ENCODE measurements at places on chromosomes 12 and 14.

- DNase-seq = no peak
These were observed 159.9 kb upstream of the NOS1 start for GRCh38 chr12:117521346-117521745.

GRCh38 chr14:90191585-90191984, 64.8 kb upstream of the PSMC1 start:
- DNase-seq = no peak

DNA sequence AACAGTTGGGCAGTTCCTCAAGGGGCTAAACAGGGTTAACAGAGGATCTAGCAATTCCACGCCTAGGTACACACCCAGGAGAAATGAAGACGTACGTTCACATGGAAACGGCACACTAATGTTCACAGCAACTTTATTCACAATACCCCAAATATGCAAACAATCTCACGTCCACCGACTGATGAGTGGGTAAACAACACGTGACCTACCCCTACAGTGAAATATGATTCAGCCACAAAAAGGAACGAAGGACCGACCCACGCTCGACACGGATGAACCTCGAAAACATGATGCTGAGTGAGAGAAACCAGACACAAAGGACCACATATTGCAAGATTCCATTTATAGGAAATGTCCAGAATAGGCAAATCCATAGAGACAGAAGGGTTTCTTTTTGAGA, 112.7 kb downstream of the NCOR2 start:
- DNase-seq = no peak

DNA sequence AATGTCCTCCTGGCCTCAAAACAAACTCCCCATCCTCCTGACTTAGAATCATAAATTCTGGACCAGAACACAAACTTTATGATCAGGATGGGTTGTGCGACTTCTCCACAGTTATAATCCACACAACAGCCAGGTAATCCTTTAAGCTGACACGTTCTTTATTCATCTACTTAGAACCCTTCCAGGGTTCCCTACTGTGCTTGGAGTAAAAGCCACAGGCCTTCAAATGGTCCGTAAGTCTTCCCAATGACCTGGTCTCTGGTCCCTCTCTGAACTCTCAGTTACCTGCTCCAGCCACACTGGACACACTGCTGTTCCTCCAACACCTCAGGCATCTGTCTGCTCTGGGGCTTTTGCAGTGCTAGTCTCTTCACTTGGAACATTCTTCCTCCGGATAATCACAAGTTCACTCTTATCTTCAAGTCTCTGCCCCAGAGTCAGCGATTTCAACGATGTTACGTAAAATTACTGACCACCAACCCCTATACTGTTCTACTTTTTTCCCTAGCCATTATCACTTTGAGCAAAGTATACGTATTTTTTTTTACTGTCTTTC, 1.7 kb upstream of the RNASE7 start:
- no peak for DNase-seq

DNA sequence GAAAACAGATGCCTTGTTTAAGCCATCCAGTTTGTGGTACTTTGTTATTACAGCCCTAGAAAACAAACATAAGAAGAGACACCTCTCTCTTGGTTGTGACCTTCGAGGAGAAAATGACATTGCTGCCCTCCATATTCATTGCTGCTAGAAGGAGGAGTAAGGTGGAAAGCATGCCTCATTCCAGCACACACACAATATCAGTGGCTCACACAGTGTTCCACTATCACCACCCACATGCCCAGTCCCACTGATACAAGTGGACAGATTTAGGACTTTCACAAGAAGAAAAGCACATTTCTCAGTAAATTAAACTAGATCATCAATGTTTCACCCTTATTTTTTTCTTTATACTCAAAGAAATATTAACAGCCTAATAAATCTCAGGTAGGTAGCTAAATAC, 143.6 kb downstream of the PHLDA1 start:
- DNase-seq = no peak

DNA sequence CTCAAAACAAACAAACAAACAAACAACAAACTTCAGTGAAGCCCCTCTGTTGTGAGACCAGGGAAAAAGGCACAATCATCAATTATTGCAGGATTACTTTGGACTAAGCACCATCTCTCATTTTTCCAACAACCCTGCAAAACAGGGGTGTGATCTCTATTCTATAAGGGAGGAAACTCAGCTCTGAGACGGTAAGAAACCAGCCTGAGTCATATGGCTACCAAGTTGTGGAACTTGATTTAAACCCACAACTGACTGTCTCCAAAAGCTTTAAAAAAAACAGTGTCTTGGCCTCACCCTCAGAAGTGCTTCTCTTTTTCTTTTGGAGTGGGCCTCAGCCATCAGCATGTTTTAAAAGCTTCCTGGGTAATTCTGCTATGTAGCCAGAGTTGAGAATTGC, 49.8 kb downstream of the RIN3 start:
- DNase-seq = no peak

DNA sequence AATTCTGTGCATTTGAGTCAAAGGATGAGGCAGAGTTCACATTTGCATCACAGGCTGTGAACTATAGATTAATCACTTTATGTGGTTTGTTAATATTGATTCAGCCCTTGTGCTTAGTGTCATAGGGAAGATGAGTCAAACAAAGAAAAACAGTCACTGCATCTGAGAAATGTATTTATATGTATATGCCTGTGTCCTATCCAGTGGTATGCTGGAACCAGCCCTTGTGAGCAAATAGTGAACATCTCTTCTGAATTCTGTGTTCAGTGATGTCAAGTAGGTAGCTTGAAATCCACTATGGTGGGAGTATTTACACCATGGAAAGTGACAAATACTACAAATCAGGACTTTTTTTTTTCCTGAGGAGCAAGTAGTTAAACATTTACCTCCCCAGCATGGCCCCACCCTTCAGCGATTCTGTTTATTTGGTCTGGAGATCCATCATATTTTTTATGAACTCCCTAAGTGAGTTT, 128.5 kb downstream of the HMGA2 start:
- no peak for DNase-seq

Measured in stimulated activated CD8-positive, alpha-beta memory T cell treated with anti-CD3 and anti-CD28 coated beads, Interleukin-15, amount 100 ng/mL, for 4 hours (primary cell).